HS-5 (cell line): ENCODE measurements at places on chromosomes 12 and 14.

DNA sequence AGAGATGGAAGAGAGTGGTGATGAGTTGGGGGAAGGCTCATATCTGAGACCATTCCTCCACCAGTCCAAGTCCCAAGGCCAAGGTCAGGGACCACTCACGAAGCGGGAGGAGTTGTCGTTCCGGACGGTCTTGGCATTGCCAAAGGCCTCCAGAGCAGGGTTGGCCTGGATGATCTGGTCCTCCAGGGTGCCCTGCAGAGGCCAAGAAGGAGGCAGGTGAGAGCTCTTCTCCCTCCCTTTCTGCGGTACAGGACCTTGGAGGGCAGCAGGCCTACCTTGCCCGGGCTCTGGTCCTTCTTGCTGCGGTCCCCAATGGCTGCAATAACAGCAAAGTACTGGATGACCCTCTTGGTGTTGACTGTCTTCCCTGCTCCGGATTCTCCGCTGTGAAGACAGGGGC is 4.0 kb downstream of the MYH7 start:
- no peak for DNase-seq

DNA sequence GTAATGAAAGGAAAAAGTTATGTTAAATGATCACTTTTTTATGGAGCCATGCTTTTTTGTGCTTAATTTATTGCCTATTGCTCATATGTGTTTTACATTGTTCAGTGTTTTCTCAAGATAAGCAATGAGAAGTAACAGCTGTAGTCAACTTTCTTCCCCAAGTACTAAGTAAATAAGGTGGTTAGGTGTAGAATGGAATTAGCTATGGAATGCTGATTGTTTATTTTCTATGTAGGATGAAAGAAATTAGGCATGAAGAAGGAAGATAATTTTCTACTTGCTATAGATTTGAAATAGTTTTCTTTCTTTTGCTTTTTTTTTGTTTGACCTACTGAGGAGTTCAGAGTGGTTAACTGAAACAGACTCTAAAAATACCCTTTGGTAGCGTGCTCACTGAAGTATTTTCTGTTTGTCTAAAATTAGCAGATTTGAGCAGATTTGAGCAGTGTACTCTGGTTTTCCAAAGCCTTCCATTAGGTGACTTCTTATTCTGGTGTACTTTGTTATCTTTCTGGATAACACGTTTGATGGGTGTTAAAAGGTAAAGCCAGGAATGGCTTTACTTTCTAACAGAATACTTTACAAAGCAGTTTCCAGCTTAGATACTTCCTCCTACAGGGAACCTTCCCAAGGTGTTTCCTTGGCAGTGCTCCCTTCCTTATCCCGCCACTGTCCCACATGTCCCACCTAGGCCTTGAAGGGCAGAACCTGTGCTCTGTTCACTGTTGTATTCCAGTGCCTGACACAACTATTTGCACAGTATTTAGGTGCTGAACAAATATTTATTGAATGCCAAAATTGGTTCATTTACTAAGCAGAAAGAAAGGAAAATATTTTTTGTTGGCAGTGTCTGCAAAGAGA is 56.0 kb downstream of the RASSF3 start:
- no peak for DNase-seq

DNA sequence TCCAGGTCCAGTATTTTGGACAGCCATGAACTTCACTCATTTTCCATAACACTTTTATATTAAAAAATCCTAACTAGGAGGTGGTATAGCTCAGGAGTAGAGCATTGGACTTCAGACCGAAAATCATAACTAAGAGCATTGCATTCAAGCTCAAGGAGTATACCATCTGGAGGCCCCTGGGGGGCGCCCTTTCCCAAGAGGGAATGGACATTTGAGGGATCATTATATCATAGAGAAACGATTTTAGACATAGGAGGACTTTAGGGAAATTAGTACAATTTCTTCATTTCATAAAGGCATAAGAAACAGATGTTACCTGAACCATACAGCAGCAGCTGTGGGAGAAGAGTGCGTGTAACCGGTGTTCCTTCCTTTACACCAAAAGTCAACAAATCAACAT is 5.2 kb upstream of the ATG14 start:
- no peak for DNase-seq

DNA sequence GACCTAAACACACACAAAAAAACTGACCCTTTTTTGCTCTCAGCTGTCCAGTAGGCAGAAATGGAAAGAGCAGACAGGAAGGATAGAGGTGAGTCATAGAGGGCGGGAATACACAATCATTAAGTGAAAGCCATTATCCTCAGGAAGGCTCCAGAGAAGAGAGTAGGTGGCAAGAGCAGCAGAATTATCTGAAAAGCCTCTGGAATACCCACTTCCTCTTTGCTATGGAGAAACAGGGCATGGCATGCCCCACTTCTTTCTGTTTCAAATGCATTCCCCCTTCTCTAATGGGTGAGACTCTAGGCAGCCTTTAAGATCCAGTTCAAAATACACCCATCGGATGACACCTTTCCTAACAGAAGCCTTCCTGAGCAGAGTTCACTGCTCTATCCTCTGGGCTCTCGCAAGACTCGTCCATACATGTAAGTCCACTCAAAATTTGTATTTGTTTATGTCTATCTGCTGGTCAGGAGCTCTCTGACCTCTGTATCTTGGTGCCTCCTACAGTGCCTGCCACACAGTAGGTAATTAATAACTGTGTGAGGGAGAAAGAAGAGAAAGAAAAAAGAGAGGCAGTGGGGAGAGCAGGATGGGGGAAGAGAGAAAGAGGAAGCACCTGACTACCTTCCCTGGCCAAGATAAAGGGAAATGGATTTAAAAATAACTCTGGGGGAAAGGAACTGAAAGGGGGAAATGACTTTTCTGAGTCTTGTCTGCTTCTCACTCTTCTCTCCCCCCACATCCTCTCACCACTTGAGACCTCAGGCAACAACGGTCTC is 8.5 kb downstream of the KLHL33 start:
- no peak for DNase-seq

DNA sequence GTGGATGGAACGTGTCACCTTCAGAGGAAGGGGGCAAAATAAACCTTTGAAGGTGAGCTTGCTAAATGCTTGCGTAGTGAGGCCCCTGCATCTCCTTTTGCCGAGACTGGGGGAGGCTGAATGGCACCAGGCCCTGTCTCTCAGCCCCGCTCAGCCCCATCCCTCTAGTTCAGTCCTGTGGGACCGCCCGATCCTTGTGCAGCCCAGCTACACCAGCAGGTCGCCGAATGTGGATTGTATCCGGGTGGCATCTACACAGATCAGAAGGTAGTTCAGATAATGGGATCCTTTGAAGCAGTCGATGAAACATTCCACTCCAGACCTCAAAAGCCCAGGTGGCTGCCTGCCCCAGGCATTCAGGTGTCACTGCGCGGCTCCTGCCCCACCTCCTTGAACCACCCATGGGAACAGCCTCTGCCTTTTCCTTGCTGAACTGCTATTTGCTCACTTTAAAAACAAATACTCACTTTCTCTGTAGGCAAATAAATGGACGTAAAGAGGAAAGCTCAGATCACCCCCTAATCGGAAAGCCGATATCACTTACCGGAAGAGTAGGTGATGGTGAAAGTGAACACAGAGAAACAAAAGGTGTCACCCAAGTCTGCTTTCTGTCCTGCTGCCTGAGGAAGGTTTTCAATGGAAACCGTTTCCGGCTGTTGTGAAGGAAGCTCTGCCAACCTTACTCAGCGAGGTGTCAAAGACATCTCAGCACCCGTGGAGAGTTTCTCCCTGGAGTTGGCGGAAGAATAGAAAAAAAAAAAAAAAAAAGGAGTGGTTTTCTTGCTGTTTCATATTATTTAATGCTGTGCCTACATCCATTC is 100.3 kb upstream of the NCOR2 start:
- no peak for DNase-seq

DNA sequence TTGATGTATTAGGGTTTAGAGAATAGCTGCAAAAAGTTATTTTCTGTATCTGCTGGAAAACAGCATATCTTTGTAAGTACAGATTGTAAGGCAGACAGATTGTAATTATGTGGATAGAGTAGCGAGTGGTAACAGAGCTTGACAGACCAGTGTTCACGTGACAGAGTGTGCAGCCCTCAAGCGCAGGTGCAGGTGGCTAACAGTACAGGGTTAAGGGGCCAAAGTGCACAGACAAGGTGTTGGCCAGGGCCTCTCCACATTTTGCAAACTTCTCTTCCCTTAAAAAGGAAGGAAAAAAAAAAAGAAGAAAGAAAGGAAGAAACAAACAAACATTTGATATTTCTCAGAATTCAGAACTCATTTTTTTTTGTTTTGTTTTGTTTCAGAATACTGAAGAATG is 25.2 kb upstream of the KLHL42 start:
- no peak for DNase-seq

- no peak for DNase-seq
Measured at GRCh38 chr12:3003357-3003992, 44.3 kb downstream of the TEAD4 start.

DNA sequence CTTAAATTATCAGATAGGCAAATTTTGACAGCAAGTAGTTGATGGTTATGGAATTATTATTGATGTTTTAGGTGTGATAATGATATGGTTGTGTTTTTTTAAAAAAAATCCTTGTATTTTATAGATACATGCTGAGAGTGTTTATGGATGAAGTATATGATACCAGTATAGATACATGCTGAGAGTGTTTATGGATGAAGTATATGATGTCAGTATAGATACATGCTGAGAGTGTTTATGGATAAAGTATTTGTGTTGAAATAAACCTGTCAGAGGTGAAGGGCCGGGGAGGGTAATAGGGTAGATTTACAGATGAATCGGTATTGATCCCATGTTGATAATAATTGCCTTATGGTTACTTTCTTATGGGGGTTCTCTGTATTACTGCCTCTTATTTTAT is 6.0 kb upstream of the RFX4 start:
- no peak for DNase-seq

DNA sequence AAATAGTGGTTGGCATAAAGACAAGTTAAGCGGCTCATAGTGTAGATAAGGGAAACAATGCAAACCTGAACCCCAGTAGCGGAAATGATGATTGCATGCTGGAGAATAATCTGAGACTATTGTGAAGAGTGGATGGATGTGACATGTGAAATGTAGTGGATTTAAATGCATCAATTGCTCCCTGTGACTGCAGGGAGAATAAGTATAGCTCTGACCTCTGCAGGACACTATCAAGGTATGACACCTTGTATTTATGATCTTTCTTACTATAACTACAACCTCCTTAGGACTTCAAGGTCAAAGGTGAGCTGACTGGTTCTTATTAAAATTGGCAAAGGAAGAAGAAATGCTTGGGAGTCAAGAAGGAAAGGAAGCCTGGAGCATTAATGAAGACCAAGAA is 285.6 kb downstream of the GRIN2B start:
- no peak for DNase-seq

- DNase-seq: no peak
Measured at GRCh38 chr12:117334855-117335587, 26.4 kb downstream of the NOS1 start.

DNA sequence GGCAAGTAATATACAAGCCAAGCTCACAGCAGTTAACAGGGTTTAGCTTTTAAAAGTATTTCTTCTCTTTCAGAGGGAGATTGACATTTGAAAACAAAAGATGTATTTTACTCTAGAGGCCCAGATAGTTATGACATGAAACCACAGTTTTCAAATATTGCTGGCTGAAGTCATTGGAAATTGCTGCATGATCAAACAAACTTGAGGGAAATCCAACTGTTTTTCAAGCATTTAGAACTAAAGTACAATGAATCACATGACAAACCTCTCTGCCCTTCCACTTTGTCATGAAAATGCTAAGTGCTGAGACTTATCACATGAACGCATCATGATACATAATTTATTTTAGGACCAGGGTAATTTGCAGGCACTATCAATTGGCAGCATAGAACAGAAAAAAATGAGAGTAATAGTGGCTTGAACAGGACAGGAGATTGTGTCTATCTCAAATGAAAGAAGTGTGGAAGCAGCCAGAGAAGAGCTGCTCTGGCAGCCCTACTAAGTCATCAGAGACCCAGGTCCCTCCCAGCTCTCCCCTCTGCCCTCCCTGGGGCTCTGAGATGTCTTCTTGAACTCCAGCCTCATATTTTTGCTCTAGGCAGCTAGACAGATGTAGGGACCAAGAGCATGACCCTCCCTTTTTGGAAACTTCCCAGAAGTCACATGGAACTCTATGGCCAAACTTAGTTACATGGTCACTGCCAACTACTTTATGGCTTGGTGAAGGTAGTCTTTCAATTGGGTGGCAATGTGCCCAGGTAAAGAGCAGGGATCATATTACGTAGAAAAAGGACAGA is 90.1 kb upstream of the PELI2 start:
- no peak for DNase-seq

GRCh38 chr14:63940387-63940786 is 87.6 kb downstream of the SYNE2 start:
- DNase-seq: no peak

GRCh38 chr12:122738571-122738970 is 7.9 kb upstream of the HCAR1 start:
- DNase-seq: no peak

- DNase-seq: no peak
Measured at GRCh38 chr12:82319276-82319675, 38.9 kb downstream of the CCDC59 start.

DNA sequence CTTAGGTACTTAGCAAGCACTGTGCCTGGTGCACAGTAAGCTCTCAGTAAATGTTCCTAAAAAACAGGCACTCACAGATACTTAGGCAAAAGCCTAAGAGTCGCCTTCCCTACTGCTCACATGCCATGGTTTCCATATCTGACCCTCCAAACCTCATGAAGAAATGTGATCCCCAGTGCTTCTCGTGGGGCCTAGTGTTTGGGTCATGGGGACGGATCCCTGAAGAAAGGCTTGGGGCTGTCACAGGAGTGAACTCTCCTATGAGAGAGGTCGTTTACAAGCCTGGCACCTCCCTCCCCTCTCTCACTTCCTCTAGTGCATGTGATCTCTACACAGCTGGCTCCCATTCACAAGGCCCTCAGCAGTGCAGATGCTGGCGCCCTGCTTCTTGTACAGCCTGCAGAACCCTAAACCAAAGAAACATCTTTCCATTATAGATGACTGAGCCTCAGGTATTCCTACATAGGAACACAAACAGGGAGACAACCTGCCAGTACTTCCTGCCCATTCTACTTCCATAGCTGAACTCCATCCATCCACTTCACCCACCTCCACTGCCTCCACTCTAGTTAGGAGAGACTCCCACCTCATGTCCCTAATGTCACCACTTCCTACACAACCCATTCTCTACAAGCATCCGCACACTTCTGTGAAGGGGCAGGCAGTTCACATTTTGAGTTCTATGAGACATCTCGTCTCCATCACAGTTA is 2.9 kb downstream of the SLC15A4 start:
- DNase-seq: no peak

- peak; percentile 13 for DNase-seq
Measured at GRCh38 chr12:62006076-62006732, 254.0 kb upstream of the USP15 start.

GRCh38 chr12:3101309-3102024 is 24.3 kb downstream of the TSPAN9 start:
- no peak for DNase-seq

DNA sequence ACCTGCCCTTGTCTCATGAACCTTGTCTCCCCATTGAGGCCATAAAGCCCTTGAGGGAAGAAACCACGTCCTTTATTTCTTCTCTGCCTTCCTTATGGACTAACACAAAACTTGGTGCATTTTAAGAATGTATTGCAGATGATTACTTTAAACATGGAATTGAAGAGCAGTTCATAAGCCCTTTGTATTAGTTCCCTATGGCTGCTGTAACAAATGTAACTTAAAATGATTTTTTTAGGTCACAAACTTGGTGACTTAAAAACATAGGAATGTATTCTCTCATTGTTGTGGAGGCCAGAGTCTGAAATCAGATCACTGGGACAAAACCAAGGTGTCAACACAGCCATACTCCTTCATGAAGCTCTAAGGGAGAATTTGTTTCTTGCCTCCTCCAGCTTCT is 185.5 kb downstream of the PHLDA1 start:
- DNase-seq: no peak

- DNase-seq: no peak
Measured at GRCh38 chr14:90445011-90445410, 48.2 kb downstream of the CALM1 start.

- no peak for DNase-seq
Measured at GRCh38 chr14:29123017-29123416, 356.4 kb downstream of the FOXG1 start.
